ENCODE measurements at places on chromosomes 5 and 9. TPM values are rescaled to one million over a fixed set of nuclear protein-coding genes. Genes with fewer than 3 reads are reported as not detected.

GDA gene
- not detected for total RNA-seq

- H3K36me3 ChIP-seq, result no peaks in the 10 kb centered on the region
- no peak overlapping the region for H3K27ac ChIP-seq
- H3K4me1 ChIP-seq, result peaks cover 6% of the 10 kb centered on the region
- no peak overlapping the region for H3K4me3 ChIP-seq
- no peak for DNase-seq
Measured at GRCh38 chr5:88870285-88870684, 12.7 kb downstream of the MEF2C start.

ZNF658 gene
- total RNA-seq, result 11.0 TPM

DNA sequence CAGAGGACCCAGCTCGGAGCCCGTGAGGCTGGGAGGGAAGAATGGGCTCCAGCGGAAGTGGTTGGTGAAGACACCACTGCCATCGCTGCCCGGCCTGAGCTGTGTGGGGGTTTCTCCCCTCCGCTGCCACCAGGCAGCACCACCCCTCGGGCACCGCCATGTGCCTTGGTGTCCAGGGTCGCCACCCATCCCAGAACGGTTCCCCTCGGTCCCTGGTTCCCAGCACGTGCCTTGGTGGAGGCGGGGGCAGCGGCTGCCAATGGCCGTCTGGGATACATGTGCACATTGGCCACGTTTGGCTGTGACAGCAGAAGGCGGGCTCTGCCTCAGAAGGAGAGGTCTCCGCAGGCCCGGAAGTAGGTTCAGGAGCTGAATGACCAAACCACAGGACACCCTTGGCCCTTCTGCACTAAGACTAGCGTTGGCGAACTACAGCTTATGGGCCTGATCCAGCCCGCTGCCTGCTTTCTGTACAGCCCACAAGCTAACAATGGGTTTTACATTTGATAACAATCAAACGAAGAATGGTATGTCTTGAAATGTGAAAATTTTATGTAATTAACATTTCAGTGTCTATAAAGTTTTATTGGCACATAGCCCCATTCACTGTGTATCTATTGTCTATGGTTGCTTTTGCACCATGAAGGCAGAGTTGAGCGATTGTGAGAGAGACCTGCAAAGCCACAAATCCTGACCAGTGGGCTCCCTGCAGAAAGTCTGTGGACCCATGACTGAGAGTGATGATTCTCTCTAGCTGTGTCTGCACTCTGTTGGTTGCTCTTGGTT, 91.7 kb upstream of the RAPGEF1 start:
- no peaks in the 10 kb centered on the region for H3K4me1 ChIP-seq
- no peaks in the 10 kb centered on the region for H3K36me3 ChIP-seq
- no peaks in the 10 kb centered on the region for H3K27me3 ChIP-seq

- H3K4me1 ChIP-seq, result peaks cover 13% of the 10 kb centered on the region
Measured at GRCh38 chr5:172050080-172050479, 43.6 kb upstream of the FBXW11 start.

- H3K27me3 ChIP-seq, result no peaks in the 10 kb centered on the region
- no peaks in the 10 kb centered on the region for H3K36me3 ChIP-seq
- no peaks in the 10 kb centered on the region for H3K4me1 ChIP-seq
- H3K27ac ChIP-seq, result no peak overlapping the region
Measured at GRCh38 chr5:133705331-133705730, 93.0 kb upstream of the FSTL4 start.

- no peaks in the 10 kb centered on the region for H3K4me1 ChIP-seq
- H3K27me3 ChIP-seq, result no peaks in the 10 kb centered on the region
- H3K27ac ChIP-seq, result no peak overlapping the region
- no peak overlapping the region for H3K4me3 ChIP-seq
- no peaks in the 10 kb centered on the region for H3K36me3 ChIP-seq
Measured at GRCh38 chr5:169828385-169828784, 151.9 kb downstream of the INSYN2B start.

DRD1 gene
- total RNA-seq, result not detected

DNA sequence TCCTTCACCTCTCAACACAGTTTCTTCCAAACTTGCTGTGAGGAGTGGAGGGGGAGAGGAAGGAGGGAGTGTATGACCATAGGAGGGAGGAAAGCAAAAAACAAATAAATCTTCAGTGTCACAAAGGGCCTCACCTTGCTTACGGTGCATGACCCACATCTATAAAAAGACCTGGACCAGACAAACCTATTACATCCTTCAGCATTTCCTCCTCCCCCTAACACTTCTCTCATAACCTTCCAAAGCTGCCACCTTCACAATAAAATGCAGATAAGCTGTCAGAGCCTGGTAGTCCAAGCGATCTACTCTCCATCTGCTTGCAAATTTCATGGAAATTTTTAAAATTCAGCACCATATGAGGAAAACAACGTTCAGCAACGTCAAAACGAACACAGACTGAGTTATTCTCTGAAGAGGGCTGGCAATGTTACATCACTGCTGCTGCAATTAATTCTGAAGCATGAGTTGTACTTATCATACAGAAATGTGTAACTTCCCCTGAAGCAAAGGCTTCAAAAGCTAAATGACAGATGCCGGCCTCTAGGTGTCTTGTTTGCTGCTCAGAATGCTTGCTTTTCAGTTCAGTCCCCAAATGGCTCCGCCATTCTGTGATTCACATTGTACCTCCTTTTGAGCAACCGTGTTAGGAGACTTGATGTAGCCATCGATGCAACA, 62.9 kb downstream of the EFNA5 start:
- no peaks in the 10 kb centered on the region for H3K36me3 ChIP-seq
- H3K27me3 ChIP-seq, result no peaks in the 10 kb centered on the region
- H3K27ac ChIP-seq, result no peak overlapping the region
- H3K4me3 ChIP-seq, result no peak overlapping the region

- H3K27ac ChIP-seq, result no peak overlapping the region
- DNase-seq, result no peak
- peaks cover 12% of the 10 kb centered on the region for H3K4me1 ChIP-seq
- H3K36me3 ChIP-seq, result no peaks in the 10 kb centered on the region
Measured at GRCh38 chr5:127590156-127590722, 58.6 kb upstream of the CTXN3 start.

GRCh38 chr5:2071562-2071961, 188.8 kb upstream of the IRX4 start:
- no peak overlapping the region for H3K27ac ChIP-seq
- no peak overlapping the region for H3K4me3 ChIP-seq
- no peaks in the 10 kb centered on the region for H3K27me3 ChIP-seq
- no peak for DNase-seq
- H3K36me3 ChIP-seq, result no peaks in the 10 kb centered on the region

DNA sequence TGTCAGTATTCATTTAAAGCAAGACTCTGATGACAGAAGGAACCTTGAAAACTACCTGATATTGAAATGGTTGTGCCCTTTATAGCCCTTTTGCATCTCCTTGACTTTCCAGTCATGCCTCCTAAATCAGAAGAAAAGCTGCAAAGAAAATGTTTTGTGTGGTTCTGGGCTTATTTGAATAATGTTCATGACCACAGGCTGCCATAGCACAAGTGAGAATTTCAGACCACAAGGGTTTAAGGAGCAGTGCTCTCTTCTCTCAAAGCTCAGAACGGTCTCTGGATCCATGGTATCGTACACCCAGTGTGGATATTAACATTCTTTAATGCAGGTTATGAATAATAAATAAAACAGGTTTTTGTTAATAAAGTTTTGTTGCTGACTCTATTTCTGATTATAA, 54.2 kb downstream of the GPR107 start:
- no peak overlapping the region for H3K27ac ChIP-seq
- H3K27me3 ChIP-seq, result no peaks in the 10 kb centered on the region
- H3K4me1 ChIP-seq, result peaks cover 23% of the 10 kb centered on the region
- H3K4me3 ChIP-seq, result no peak overlapping the region

GRCh38 chr9:110640736-110641135, 27.9 kb upstream of the MUSK start:
- no peaks in the 10 kb centered on the region for H3K4me1 ChIP-seq
- DNase-seq, result peak; percentile 9
- no peaks in the 10 kb centered on the region for H3K27me3 ChIP-seq
- H3K27ac ChIP-seq, result no peak overlapping the region

- peak overlapping the region; percentile 94 for H3K27ac ChIP-seq
- H3K36me3 ChIP-seq, result no peaks in the 10 kb centered on the region
- peak; percentile 44 for DNase-seq
- H3K4me1 ChIP-seq, result peaks cover 22% of the 10 kb centered on the region
- H3K27me3 ChIP-seq, result no peaks in the 10 kb centered on the region
Measured at GRCh38 chr5:14143841-14144585, 871 bp downstream of the TRIO start.

EIF4E1B gene
- total RNA-seq, result not detected

SPINK6 gene
- total RNA-seq, result not detected

CA9 gene
- not detected for total RNA-seq

CARD6 gene
- 32.1 TPM for total RNA-seq

GRCh38 chr9:134410071-134410834, 84.0 kb downstream of the RXRA start:
- H3K27me3 ChIP-seq, result no peaks in the 10 kb centered on the region
- no peak overlapping the region for H3K27ac ChIP-seq
- DNase-seq, result peak; percentile 53
- H3K36me3 ChIP-seq, result no peaks in the 10 kb centered on the region
- H3K4me3 ChIP-seq, result no peak overlapping the region
- peaks cover 100% of the 10 kb centered on the region for H3K4me1 ChIP-seq

DNA sequence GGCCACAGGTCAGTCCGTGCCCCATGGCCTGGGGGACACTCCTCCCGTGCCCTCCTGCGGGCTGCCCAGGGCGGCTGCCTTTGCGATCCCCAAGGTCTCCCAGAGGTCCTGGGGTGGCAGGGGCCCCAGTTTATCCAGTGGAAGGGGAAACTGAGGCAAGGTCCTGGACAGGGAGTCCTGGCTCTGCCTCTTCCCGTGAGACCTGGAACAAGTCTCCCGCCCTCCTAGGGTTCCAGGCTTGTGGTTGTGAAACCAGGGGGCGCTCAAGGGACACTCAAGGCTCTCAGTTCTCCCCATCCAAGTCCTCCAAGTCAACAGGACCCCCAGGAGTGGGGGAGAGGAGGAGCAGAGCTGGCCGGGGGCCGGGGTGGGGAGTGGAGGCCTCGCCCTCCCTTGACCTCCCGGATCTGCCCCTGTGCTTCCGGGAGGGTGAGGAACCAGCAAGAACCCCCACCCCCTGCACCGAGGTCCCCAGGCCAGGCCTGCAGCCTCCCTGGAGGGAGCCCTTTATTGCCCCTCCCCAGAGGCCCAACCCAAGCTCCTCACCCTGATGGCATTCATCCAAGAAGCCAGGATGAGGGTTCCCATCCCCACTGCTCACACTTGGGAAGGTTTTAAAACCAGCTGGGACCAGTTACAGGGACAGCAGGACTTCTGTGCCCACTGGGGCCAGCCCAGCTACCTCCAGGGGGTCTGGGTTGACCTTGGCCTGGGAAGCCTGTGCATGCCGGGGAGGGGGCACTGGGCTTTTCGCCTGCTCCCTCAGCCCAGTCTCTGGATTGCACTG, 24.7 kb upstream of the TMEM250 start:
- DNase-seq, result peak; percentile 15
- H3K4me3 ChIP-seq, result no peak overlapping the region
- H3K27me3 ChIP-seq, result no peaks in the 10 kb centered on the region
- no peak overlapping the region for H3K27ac ChIP-seq
- H3K36me3 ChIP-seq, result no peaks in the 10 kb centered on the region

ENTR1 gene
- 28.4 TPM for total RNA-seq

DNA sequence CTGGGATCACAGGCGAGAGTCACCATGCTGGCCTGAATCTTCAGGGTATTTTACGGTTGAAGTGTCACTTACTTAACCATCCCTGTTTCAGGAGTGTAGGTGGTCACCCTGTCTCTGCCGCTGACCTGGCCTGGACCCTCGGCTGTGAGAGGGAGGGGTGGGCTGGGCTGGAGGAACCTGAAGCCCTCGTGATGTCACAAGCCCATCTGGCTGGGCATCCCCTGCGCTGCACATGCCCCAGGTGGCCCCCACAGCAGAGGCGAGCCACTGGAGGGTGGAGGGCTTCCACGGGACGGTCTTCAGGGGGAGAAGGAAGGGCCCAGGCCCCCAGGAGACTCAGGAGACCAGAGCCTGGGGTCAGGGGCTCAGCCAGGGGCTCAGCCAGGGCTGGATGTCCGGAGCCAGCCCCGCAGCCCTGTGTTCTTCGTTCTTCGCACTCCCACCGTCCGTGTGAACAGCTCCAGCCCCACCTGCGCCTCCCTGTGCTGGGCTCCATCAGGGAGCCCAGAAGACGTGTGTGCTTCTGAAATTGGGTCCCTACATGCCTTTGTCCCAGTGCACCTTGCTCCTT, 7.6 kb upstream of the AHRR start:
- no peak for DNase-seq
- peaks cover 28% of the 10 kb centered on the region for H3K36me3 ChIP-seq
- H3K4me3 ChIP-seq, result no peak overlapping the region

DNA sequence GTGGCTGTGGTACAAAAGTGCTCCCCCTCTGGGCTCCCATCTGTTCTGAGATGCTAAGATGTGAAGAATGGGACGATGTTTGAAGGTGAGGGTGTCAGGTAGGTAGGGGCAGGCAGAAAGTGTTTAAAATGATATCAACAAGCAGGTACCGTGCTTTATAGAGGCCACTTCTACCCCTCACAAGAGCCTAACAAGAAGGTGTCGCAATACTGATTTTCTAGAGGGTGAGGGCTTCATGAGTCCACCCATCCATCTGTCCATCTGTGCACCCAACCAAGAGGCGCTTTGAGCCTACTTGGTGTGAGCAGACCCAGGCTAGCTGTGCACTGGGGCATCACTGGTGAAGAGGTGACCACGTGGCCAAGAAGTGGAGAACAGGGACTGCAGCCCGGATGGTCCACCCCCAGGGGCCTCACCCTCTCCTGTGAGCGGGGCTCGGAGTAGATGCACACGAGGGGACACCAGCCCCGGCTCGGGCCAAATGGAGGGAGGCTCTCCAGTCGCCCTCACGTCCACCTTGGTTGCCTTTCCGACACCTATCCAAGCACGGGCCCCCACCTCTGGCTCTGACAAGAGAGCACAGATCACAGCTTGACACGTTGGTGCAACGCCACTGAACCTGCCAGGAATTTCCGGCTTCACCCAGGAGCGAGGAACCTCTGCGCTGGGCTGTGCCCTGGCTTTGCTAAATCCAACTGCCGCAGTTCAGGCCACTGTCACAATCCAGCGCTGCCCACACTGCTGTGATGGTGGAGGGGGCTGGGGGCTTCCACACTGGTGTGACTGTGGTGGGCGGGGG, 34.5 kb downstream of the CRB2 start:
- peaks cover 36% of the 10 kb centered on the region for H3K4me1 ChIP-seq
- H3K4me3 ChIP-seq, result no peak overlapping the region

DNA sequence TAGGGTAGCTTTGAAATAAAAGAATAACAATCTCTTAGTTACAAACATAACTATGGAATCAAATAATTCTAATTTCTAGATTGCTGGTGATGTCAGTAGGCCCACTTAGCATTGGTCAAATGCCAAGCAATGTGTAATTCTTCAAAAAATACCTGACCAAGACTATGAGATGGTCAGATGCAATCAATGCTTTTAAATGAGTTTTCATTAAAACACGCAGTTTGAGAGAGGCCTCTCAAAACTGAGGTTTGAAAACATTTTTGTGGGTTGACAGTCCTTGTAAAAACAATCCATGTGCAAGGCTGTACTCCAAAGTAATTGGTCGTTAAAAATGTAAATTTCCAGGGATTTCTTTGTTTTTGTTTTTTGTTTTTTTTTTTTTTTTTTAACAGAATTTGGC, 1.2 kb upstream of the RLN2 start:
- H3K4me1 ChIP-seq, result no peaks in the 10 kb centered on the region
- no peak overlapping the region for H3K27ac ChIP-seq
- no peaks in the 10 kb centered on the region for H3K36me3 ChIP-seq
- H3K4me3 ChIP-seq, result no peak overlapping the region
- DNase-seq, result no peak

GRCh38 chr5:122653087-122654017, 121.5 kb upstream of the SNX2 start:
- H3K27me3 ChIP-seq, result no peaks in the 10 kb centered on the region
- no peaks in the 10 kb centered on the region for H3K36me3 ChIP-seq
- no peaks in the 10 kb centered on the region for H3K4me1 ChIP-seq
- no peak overlapping the region for H3K27ac ChIP-seq
- no peak overlapping the region for H3K4me3 ChIP-seq

NDST1 gene
- 84.9 TPM for total RNA-seq

GRCh38 chr5:126178521-126178920, 244.7 kb upstream of the GRAMD2B start:
- H3K27ac ChIP-seq, result no peak overlapping the region
- no peaks in the 10 kb centered on the region for H3K36me3 ChIP-seq

TMEM215 gene
- not detected for total RNA-seq

All from thyroid gland (tissue), 4 donors.